Brain (organoid and tissue), 16 donors: ENCODE measurements at places on chromosomes 6 and 20. TPM values are rescaled to one million over a fixed set of nuclear protein-coding genes. Genes with fewer than 3 reads are reported as not detected.

MAK gene
- 0.37 TPM for polyA plus RNA-seq

BTNL2 gene
- not detected for polyA plus RNA-seq

SNX21 gene
- 18.8 TPM for polyA plus RNA-seq

GMPR gene
- 28.9 TPM for polyA plus RNA-seq

CAGE1 gene
- polyA plus RNA-seq = not detected

TRIM31 gene
- polyA plus RNA-seq = not detected

DDAH2 gene
- 284 TPM for polyA plus RNA-seq

TMEM170B gene
- 2.7 TPM for polyA plus RNA-seq

SULF2 gene
- polyA plus RNA-seq = 18.8 TPM
